Peyer's patch (tissue), 4 donors: ENCODE measurements at places on chromosomes 3 and 15. TPM values are rescaled to one million over a fixed set of nuclear protein-coding genes. Genes with fewer than 3 reads are reported as not detected.

The HESX1 gene
- total RNA-seq: not detected

- no peak for DNase-seq
Observed at GRCh38 chr15:39244776-39245175, 336.1 kb upstream of the THBS1 start.

DNA sequence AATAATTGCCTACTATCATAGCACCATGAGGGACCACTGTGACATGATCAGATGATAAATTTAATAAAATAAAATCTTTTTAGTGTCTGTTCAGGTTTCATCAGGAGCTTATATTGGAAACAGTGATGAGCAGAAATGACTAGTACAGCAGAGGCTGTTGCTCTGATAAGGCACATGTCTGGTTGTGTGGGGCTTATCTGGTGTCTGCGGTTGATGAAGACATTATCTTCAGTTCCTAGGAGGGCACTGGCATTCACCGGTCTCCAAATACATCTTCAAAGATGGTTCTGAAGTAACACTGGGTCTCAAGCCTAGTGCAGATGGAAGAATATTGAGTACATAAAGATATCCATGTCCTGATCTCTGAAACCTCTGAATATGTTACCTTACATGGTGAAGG lies 125.3 kb downstream of the SUCNR1 start:
- DNase-seq: no peak

DNA sequence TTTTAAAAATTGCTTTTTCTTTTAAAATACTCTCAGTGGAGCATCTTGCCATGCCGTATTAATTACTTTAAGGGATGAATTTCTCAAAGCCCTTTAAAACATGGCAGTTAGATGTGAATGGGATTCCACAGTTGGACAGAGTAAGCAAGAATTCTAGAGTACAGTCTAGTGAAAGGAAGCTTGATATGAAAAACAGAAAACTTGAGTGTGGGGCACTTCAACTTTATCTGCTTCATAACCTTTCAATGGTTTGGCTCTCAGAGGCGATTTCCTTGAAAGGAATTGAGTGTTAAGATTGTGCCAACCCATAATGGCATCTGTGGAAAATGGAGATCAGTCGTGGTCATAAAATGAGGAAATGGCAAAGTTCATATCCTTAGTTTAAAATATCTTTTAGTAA lies 127.7 kb upstream of the SAMMSON start:
- DNase-seq: no peak

GRCh38 chr3:174477491-174477890 lies 381.6 kb upstream of the NAALADL2 start:
- no peak for DNase-seq

The LMOD3 gene
- not detected for total RNA-seq

The GOLIM4 gene
- 171 TPM for total RNA-seq

- peak; percentile 57 for DNase-seq
Observed at GRCh38 chr3:23671851-23672589, 133.7 kb upstream of the UBE2E1 start.

GRCh38 chr3:107599772-107600145 lies 77.0 kb downstream of the BBX start:
- no peak for DNase-seq

DNA sequence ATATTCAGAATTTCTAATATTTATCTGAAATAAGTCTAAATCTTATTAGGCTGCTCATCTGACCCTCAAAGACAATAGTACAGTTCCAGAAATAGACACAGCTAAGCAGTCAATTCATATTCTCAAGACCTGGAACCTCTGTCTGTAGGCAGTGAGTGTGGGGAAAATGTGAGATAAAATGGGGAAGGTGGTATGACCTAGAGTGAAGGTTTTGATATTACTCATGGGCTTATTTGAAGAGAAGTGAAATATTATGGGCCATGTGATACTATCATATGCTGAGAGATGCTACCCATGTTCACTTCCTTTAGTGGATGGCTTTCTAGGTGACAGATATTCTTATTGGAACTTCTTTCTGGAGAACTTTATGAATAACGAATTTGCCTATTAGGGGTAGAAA lies 33.5 kb downstream of the TGFBR2 start:
- no peak for DNase-seq

- DNase-seq: no peak
Observed at GRCh38 chr15:63243101-63243500, 34.3 kb upstream of the APH1B start.

DNA sequence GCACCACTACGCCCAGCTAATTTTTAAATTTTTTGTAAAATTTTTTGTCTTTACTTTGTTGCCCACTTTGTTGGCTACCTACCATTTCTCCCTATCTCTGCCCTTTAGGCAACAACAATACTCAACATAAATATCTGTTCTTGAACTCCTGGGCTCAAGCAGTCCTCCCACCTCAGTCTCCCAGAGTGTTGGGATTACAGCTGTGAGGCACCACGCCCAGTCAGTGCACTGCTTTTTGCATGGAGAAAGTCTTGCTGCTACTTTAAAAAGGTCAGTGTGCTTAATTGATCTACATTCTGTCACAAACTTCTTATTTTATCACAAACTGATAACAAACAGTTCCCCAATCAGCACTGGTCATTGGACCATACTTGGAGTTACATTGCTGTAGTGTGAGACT lies 8.0 kb downstream of the USP8 start:
- no peak for DNase-seq

The SLC22A14 gene
- total RNA-seq: 5.0 TPM

The ACP3 gene
- 11.9 TPM for total RNA-seq

DNA sequence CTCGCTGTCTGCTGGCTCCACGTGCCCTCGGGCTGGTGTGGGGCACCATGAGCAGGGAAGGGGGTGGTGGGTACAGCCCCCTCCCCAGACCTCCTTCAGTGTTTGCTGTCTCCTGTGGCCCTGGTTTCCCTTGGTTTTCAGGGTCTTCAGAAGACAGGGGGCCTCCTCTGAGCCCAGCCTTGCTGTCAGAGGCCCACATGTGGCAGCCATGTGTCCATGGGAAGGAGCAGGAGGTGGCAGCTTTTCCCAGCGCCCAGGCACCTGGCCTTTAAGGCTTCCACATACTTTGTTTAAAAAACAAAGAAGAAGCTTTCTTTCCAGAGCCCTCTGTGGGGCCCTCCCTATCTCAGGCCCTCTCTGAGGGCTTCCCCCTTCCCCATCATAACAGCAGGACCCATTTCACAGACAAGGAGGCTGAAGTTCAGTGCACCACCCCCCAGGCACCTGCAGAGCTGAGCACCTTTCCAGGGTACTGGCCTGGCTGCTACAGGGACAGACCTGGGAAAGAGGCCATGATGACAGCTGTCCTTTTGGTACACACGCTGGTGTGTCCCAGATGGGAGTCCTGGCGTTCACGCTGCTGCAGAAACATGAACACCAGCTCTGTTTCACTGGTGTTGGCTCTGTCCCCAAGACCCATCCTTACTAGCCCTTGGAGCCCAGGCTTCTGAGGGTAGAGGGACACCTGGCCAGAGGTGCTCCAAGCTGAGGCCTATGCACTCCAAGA lies 73.7 kb downstream of the DNAJB8 start:
- no peak for DNase-seq

The KLHL40 gene
- not detected for total RNA-seq

DNA sequence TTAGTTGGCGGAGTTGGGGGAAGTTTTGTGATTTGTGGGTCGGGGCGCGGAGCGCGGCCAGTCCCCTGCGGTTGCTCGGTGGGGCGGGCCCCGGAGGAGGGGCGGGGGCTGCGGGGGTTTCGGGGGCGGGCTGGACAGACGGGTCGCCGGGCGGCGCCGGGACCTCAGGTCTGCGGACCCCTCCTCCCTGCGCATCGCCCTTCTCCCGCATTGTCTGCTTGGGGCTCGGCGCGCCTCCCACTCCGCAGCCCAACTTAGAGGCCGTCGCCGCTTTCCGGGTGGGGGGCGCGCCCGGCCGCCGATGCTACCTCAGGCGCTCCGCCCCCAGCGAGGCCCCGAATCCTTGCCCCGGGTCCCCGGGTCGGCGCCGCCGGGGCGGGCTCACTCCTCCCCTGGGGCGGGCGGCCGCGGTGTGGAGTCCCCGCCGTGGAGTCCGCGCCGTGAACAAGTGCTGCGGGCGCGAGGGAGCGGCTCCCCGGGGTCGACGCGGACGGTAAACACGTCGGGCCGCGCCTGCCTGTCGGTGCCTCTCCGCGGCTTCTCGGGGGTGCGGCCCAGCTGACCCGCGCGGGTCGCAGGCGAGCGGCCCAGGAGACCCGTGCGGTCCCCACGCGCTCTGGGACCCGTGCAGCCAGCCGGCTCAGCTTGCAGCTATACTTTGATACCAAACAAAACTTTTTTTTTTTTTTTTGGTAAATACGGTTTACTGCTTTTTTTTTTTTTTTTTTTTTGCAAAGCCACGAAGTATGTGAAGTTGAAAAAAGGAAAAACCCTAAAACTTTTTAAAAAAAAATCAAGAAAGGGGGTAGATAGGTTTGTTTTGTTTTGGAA lies 624 bp downstream of the AKAP13 start:
- peak; percentile 51 for DNase-seq

GRCh38 chr15:78047761-78048627 lies 29.5 kb downstream of the TBC1D2B start:
- peak; percentile 71 for DNase-seq

GRCh38 chr3:171420667-171421066 lies 39.5 kb downstream of the TNIK start:
- DNase-seq: no peak

- DNase-seq: no peak
Observed at GRCh38 chr3:134449277-134449676, 36.5 kb downstream of the ANAPC13 start.

- no peak for DNase-seq
Observed at GRCh38 chr15:91411586-91411985, 311.5 kb downstream of the SV2B start.

DNA sequence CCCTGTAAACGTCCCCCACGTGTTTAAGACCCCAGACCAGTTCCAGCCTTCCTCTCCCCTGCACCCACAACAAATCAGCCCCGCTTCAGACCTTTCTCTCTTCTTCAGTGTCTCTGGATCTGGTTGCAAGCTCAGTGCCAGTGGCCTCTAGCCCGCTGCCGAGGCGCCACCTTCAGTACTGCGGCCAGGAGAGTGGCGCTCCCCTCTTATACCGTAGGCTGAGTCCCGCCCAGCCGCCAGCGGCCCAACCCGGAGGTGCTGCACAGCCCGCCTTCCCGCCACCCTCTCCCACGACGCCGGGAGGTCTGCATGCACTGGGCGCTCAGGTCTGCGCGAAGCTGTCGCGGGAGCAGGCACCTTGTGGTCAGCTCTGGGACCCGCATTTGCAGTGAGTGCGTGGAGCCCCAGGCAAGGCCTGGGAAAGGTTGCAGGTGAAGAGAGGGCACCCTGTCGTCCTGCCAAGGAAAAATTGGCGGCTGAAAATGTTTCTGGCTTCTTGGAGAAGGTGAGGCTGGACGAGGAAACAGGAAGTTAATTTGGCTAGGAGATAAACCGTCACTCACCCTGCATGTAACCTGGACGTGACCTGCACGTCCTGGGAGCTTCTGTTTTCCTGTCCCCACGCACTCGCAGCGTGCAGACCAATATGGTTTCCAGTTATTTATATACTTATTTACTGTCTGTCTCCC lies at the start of gene C2CD4B:
Gene C2CD4B (minus strand): TSS at position 182 of the 689 bp plus-strand sequence. CDS start 301 bp downstream, outside the sequence.
- no peak for DNase-seq

- DNase-seq: no peak
Observed at GRCh38 chr3:56851966-56852884, 50.5 kb upstream of the ARHGEF3 start.

DNA sequence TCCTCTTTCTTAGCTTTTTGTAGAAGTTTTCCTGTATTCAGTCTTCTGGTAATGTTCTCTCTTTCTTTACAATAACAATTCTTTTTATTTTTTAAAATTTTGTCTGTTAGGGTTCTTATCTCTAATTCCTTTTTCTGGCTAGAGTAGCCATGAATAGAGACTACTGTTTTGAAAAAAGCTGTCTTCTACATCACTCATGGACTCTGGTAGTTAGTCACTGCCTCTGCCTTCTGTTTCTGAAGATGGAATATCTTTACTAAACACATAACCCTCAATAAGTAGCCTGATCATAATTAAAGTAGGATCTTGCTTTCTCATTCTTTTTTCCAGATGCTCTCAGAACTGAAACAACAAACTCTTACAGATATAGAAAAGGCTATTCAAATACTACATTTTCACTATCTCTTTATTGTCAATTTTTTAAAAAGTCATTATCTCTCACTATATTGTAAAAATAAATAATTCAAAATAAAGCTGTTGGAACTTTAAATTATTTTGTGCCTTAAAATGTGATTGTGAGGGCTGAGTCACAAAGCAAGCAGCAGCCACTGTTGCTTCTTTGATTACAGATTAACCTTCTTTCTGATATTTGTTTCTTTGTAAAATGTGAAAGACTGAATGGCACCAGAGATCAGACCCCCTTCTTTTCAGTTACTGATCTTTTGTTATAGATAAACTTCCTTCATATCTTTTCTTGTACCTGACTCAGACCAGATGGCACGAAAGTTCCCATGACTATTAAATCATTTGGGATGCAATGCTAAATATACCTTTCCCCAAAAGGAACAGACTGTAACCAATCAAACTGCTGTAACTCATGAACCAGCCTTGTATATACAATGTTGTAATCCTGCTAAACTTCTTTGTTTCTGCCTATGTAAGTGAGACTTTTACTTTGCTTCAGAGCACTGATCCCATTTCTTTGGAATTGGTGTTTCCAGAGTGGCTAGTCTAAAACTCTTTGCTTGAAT lies 1159.5 kb downstream of the IGSF11 start:
- DNase-seq: no peak

GRCh38 chr3:54940971-54941370 lies 13.1 kb upstream of the LRTM1 start:
- no peak for DNase-seq

DNA sequence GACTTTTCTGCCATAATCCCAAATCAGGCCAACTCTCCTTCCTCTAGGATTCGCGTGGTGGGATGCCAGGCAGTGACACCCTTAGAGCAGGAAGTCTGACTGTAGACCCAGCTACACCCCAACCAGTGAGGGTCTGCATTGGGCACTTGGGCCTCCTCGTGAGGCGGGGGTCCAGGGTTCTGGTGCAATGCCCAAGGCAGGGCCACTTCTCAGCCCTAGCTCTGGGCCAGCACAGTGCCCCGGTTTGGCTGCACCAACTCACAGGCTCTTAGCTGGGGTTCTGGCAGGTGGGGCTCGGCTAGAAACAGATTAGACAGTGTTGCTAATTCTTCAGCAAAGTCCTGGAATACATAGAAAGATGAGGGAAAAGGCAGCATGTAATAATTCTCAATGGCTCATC lies 12.7 kb downstream of the CDAN1 start:
- no peak for DNase-seq

DNA sequence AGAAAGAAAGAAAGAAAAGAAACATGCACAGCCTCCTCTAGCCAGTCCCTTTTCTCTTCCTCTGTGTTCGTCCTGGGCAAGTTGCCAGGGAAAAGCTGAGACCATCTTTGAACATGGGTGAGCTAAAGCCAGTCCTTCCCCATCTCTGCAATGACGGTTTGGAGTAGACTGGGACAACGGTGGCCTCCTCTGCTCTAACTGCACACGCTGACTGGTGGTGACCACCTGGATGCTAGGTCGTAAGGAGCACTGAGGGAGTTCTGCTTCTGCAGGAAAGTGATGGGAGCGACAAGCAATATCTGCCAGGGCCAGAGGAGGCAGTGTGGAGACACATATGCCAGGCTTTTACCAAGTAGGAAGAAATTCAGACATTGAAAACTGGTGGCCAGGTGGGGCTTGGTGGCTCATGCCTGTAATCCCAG lies 111.7 kb downstream of the NUP210 start:
- DNase-seq: peak; percentile 59
